ENCODE measurements at places on chromosomes 3 and 15.
A peak's percentile ranks its signal among the peaks of the same experiment; 100 is the strongest.

DNA sequence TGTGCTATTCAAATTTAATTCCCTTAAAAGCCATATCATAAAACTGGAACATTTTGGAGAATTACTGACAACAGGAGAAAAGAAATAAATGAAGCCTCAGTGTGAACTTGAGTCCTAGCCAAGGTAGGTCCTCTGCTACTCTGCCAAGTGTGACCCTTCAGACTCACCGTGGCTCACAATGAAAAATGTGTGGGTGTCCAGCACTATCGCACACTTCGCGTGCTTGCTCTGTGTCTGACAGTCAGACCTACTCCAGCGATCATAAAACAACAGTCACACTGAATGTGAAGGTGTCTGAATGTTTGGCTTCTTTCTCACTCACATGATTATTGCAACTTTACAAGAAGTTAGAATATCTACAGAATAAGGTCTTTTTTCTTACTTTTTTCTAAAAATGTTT lies 65.8 kb upstream of the TRA2B start:
- H3K27me3 ChIP-seq = peaks cover 11% of the 10 kb centered on the region
- H3K4me3 ChIP-seq = no peak overlapping the region
- H3K36me3 ChIP-seq = no peaks in the 10 kb centered on the region
- DNase-seq = no peak
- no peak overlapping the region for H3K27ac ChIP-seq

GRCh38 chr3:15102836-15103235 lies 3.9 kb upstream of the RBSN start:
- no peak overlapping the region for H3K27ac ChIP-seq
- H3K4me3 ChIP-seq = no peak overlapping the region
- DNase-seq = no peak
- H3K36me3 ChIP-seq = peaks cover 4% of the 10 kb centered on the region
- no peaks in the 10 kb centered on the region for H3K27me3 ChIP-seq

DNA sequence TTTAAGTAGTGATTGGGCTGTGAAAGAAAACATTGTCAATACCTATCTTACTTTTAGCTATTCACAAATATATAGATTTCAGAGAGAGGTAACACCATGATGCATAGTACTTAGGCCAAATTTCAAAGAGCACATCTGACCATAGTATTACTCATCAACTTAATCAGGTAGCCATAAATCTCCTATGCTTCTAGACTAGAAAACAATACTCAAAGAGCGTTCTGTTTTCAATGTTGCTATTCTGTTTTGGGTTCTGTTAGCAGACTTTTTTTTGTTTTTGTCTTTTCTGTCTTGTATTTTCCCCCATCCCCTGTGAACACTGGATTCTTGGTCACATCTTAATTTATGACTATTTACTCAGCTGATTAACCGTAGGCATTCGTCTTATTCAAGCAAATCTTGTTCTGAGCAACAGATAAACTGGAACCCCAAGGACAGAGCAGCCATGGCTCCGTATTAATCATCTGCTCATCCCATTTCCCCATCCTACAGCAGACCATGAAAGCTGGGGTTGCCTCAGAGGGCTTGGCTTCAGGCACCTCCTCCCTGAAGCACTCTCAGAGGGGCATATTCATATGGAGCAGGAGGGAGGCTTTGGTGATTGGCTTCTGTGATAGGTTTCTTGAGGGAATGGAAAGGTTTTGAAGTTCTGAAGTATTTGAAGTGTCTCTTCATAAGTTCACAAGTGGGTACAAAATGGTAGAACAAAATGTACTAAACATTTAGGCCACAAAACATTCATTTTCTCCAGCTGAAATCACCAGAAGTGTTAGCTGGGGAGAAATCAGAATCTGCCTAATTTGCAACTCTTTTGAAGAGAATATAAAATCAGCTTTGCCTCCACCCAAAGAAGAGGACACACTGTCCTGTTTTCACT lies 105.3 kb downstream of the TNIK start:
- peaks cover 73% of the 10 kb centered on the region for H3K4me1 ChIP-seq
- DNase-seq = no peak
- no peak overlapping the region for H3K27ac ChIP-seq
- no peak overlapping the region for H3K4me3 ChIP-seq

DNA sequence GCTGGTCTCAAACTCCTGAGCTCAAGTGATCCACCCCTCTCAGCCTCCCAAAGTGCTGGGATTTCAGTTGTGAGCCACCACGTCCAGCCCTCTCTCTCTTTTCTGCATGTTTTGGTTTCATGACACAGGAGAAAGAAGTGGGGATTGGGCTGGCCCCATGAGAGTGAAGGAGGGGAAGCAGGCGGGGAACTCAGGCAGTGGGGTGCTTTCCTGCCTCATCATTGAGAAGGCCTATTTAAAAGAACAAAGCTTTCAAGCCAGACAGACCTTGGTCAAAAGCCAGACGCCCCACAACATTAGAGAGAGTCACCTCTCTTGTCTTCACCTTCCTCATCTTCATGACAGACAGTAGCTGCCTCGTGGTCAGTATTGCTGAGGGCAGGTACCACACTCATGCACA lies 15.9 kb downstream of the PSTPIP1 start:
- H3K4me1 ChIP-seq = peaks cover 84% of the 10 kb centered on the region
- H3K4me3 ChIP-seq = no peak overlapping the region
- no peaks in the 10 kb centered on the region for H3K27me3 ChIP-seq
- peak; percentile 57 for DNase-seq
- H3K36me3 ChIP-seq = peaks cover 16% of the 10 kb centered on the region

DNA sequence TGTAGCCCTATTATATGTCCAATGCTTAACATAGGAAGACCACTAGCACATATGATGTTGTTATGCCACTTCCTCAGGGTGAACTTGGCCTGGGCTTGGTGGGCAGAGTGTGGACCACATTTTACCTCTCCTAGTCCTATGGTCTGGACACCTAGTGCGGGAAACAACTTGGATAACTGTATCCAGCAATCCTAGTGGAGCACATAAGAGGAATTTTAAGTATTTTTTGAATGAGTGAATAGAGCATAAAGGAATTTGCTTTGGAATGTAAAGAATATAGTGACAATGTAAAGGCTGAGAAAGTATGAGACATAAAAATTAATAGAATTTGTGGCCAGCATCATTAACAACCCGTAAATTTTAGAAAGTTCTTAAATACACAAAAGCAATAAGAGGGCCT lies 528.9 kb downstream of the IGSF11 start:
- no peak overlapping the region for H3K27ac ChIP-seq
- no peaks in the 10 kb centered on the region for H3K27me3 ChIP-seq
- no peak for DNase-seq
- H3K4me1 ChIP-seq = no peaks in the 10 kb centered on the region
- H3K4me3 ChIP-seq = no peak overlapping the region
- H3K36me3 ChIP-seq = no peaks in the 10 kb centered on the region

- no peaks in the 10 kb centered on the region for H3K36me3 ChIP-seq
- peaks cover 22% of the 10 kb centered on the region for H3K4me1 ChIP-seq
- no peak for DNase-seq
- no peak overlapping the region for H3K27ac ChIP-seq
- H3K4me3 ChIP-seq = no peak overlapping the region
Observed at GRCh38 chr15:63449731-63450130, 54.7 kb upstream of the USP3 start.

- no peaks in the 10 kb centered on the region for H3K36me3 ChIP-seq
- H3K4me3 ChIP-seq = no peak overlapping the region
Observed at GRCh38 chr3:134690226-134690625, 39.4 kb upstream of the KY start.
